ENCODE measurements at places on chromosomes 3 and 15.

GRCh38 chr15:80730926-80731325 lies 35.8 kb downstream of the ABHD17C start:
- DNase-seq = no peak

DNA sequence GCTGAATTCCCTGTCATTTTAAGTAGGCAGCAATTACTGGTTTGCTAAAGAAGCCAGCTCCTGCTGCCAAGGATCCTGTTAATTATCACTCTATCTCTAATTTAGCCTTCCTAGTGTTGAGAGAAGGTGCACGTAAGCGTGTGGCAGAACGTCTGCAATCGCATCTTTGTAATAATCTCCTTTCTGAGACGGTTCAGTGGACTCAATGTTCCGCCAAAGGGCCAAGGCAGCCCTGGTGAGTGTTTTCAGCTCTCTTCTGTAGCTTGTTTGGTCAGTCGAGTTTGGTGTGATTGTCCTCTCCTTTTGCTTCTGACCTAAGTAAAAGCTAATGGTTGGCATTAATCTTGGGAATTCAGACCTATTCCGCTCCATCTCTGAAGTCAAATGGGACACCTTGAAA lies 24.2 kb downstream of the MITF start:
- no peak for DNase-seq

GRCh38 chr3:17765819-17766472 lies 23.5 kb upstream of the TBC1D5 start:
- no peak for DNase-seq

GRCh38 chr3:98584547-98584946 lies 8.9 kb downstream of the CPOX start:
- no peak for DNase-seq

- peak; percentile 28 for DNase-seq
Measured at GRCh38 chr15:79923079-79923514, 26.3 kb upstream of the MTHFS start.

DNA sequence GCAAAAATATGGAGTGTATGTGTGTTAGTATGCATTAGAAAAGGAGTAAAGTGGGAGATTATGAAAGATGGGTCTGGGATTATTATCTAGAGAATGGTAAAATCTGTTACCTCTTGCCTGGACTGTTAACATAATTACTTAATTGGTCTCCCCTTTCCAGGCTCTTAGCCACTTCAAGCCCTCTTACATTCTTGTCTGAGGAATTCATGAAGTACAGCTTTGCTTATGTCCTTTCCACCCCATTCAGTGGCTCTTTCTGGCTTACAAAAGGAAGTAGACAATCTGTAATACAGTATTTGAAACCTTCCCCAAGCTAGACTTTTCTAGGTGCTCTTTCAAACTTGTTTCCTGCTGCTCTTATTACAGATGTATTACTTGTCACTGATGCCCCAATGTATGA lies 129.8 kb downstream of the MBNL1 start:
- no peak for DNase-seq

All from kidney capillary endothelial cell (primary cell).